Activated CD8-positive, alpha-beta memory T cell treated with anti-CD3 and anti-CD28 coated beads for 36 hours (primary cell): ENCODE measurements at places on chromosomes 1 and 21. TPM values are rescaled to one million over a fixed set of nuclear protein-coding genes. Genes with fewer than 3 reads are reported as not detected.

Gene SLC26A9
- not detected for total RNA-seq

Gene RAB13
- total RNA-seq: 16.6 TPM

Gene FCGR3A
- total RNA-seq: not detected

Gene NR1I3
- not detected for total RNA-seq

Gene DMBX1
- total RNA-seq: not detected

Gene SLC66A1
- 8.5 TPM for total RNA-seq

Gene SPRR2G
- total RNA-seq: not detected

Gene TRIM67
- total RNA-seq: not detected

Gene LRRC38
- total RNA-seq: not detected

Gene SYT2
- not detected for total RNA-seq

Gene SPRR1A
- not detected for total RNA-seq

Gene PLEKHN1
- 3.8 TPM for total RNA-seq

Gene RNF223
- not detected for total RNA-seq

Gene SYT14
- total RNA-seq: not detected

Gene SH2D5
- 0.55 TPM for total RNA-seq

Gene VANGL2
- 0.06 TPM for total RNA-seq

Gene GUCA2A
- not detected for total RNA-seq

Gene KRTAP10-8
- total RNA-seq: not detected

Gene FAM89A
- total RNA-seq: 15.7 TPM

Gene IL12RB2
- total RNA-seq: 49.9 TPM

Gene LCA5L
- 0.46 TPM for total RNA-seq

Gene RIPPLY3
- total RNA-seq: 0.08 TPM

Gene RNU1-2
- 1,003 TPM for total RNA-seq

Gene SPRR1B
- not detected for total RNA-seq

Gene C1orf87
- total RNA-seq: not detected

Gene UBE2J2
- 80.1 TPM for total RNA-seq

Gene ATP5PO
- total RNA-seq: 198 TPM

Gene FCGR1A
- not detected for total RNA-seq

Gene PLA2G5
- total RNA-seq: not detected

Gene RIMS3
- total RNA-seq: 1.2 TPM
